ENCODE measurements at places on chromosomes 5 and 9.

DNA sequence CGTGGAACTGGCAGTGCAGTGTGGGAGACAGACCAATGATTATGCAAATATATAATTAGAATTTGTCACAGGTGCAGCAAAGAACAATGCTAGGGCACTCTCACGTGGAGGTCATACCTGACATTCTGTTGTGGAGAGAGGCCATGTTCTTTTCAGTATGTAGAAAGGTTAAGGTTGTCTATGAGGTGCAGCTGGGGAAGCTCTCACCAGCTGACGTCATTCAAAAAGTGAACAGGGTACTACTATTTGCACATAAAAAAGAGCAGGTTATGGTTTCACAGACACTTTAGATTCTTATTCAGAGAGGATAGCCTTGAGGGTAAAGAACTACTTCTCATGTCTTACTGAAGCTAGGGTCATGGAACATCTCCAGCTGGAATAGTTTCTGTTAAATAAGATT, 19.1 kb downstream of the SH3GL2 start:
- DNase-seq = no peak

- no peak for DNase-seq
These were observed 99.3 kb downstream of the KLF4 start for GRCh38 chr9:107390279-107390678.

DNA sequence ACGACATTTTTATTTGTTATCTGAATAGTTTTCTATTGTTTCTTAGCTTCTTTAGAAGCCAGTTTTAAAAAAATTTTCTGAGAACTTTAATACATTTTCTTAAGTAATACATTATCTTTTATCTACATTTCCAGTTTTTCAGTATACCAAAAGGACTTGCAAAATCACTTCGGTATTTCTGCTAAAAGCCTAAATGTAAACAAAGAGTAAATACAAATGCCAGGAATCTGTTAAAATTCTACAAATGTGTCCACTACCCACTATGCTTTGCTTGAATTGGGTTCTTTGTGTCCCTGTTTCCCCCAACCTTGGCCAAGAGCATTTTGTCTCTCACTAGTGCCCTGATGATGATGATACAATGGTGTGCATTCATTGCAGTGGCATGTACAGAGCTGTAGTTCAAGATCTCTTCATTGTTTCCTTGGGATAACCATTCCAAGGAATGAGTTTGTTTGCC, 611.2 kb downstream of the NR2F1-AS1 start:
- DNase-seq = no peak

DNA sequence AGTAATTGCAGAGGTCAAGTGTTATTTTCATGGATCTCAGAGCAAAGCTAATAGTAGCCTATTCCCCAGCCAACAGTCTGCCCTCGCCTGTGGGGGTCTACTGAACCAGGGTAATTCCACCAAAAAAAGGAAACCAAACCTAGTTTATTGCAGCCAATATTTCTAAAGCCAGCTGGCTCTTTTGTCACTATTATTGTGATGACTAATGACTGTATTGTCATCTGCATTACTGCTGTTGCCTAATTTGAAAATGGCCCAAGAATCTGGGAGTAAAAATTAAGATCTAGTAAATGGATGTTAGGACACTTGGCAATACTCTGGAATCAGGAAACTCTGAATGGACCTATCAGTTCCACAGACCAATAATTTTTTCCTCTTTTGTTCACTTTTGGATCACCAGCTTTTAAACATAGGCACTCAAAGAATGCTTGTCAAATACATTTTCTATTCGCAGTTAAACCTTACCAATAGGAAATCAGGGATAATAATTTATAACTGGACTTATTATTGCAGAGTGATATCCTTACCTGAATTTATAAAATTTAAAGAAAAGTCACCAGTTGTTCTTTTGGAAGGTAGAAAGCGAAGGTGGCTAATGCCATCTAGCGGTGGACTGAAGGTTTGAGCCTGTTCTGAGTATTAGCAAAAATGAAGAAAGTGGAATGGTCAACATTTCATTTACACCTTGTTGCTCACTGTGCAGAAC, 69.2 kb downstream of the SYK start:
- peak; percentile 24 for DNase-seq

GRCh38 chr9:21015129-21015815, 16.2 kb downstream of the HACD4 start:
- DNase-seq = no peak

- peak; percentile 28 for DNase-seq
These were observed 410.1 kb downstream of the DMRT2 start for GRCh38 chr9:1460143-1460769.

DNA sequence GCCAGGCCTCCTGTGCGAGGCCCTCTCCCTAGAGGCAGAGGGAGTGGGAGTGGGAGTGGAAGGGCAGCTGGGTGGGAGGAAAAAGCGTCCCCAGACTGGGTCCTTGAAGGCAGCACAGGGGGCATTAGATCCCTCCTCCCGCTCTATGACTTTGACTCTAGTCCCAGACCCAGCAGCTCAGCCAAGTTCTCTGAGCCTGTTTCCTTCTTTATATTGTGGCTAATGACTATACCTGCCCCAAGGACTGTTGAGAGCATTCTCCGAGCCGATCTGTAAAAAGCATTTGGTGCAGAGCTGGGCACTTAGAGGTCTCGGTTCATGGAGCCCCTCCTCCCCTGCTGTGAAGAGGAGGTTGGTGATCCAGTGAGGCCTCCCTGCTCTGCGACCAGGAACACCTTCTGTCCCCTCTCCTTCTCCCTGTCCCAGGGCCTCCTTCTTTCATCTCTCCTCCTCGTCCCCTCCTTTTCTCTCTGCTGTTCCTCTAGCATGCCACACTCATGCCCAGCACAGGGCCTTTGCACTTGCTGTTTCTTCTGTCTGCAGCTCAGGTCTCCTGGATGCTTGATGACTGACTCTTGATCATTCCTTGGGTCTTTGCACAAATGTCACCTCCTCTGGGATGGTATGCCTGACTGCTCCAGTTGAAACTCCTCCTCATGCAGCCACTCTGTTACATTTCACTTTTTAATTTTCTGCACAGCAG, 23.4 kb upstream of the PSD2 start:
- DNase-seq = no peak

DNA sequence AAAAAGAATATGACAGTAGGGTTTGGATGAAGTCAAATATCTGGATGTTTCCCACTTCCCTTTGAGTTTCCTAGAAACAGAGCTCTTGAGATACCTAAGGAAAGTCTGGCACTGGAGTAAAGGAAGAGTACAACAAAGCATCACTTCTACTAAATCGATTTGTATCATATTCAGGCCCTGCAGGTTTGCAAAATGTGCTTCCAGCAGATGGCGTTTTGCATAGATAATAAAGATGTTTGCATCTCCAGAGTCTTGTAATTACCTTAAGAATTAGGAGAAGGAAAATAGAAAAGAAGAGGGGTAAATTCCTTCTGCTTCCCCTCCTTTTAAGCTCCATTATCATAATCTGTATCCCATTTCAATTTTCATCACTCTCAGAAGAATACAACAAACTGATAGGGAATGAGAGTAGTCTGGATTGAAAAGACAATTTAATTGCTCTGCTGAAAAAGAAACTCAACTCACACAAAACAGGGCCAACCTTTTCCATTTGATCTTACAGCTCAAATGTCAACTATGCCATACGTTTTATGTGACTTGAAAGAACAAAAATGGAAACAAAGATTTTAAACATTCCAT, 380.4 kb downstream of the PTPRD start:
- no peak for DNase-seq
